Left lobe of liver (tissue), 2 donors: ENCODE measurements at places on chromosomes 16 and 17. TPM values are rescaled to one million over a fixed set of nuclear protein-coding genes. Genes with fewer than 3 reads are reported as not detected.

GRCh38 chr16:25041471-25041870, 26.3 kb upstream of the ARHGAP17 start:
- DNase-seq: no peak

GRCh38 chr17:30796016-30796415, 28.5 kb downstream of the CRLF3 start:
- DNase-seq: no peak

Gene KRT16
- not detected for total RNA-seq

Gene GPS2
- 21.2 TPM for total RNA-seq

Gene STH
- total RNA-seq: not detected

DNA sequence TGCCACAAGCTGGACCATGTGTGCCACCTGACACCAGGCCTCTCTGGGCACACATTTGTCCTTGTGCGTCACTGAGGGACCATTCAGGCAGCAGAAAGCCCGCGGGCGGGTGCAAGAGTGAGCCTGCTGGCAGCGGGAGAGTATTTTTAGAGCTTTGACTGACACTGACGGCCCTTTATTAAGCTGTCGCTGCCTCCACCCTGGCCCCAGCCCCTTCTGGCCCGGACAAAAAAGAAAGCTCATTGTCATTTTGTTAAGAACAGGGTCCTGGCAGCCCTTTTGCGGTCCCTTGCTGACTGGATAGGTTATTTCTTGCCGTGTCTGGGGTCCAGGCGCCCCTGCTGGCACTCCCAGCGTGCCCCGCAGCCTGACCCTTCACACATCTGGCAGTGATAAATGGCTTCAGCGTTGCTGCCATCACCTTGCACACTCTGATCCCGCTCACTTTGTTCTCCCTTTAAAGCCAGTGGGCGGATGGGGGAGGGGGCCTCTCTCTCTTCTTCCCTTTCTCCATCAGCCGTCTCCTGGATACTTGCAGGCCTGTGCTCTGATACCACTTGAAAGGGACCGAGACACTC, 78.4 kb upstream of the NKD1 start:
- no peak for DNase-seq

GRCh38 chr17:14903854-14904253, 361.3 kb downstream of the PMP22 start:
- no peak for DNase-seq

DNA sequence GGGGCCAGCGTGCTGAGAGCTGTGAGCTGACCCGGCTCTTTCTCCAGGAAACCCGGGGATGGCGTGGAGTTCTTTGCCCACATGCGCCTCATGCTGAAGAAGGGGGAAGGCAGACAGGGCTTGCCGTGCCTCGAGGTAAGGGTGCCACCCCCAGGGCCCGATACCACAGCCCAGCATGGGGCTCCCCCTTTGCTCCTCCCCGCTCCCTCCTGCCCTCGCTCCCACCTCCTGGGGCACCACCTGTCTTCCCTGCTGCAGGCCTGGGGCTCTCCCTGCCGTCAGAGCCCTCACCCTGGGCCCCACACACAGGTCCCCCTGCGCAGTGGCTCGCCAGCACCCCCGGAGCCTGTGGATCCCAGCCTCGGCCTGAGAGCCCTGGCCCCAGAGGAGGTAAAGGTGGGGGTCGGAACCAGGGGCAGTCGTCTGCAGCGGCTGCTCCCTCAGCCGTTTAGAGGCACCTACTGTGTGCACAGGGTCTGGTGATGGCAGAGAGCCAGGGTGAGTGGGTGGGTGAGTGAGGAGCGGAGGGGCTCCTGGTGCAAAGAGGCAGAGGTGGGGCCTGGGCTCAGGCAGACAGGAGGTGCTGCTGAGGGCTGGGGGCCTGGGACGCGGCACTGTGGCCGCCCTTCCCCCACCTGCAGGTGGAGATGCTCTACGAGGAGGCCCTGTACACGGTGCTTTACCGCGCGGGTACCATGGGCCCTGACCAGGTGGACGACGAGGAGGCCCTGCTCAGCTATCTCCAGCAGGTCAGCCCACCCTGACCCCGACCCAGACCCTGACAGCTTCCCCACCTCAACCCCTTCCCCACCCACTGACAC, 5.6 kb downstream of the BAIAP3 start:
- DNase-seq: no peak

GRCh38 chr17:38571833-38572668, 33.7 kb downstream of the SRCIN1 start:
- no peak for DNase-seq

DNA sequence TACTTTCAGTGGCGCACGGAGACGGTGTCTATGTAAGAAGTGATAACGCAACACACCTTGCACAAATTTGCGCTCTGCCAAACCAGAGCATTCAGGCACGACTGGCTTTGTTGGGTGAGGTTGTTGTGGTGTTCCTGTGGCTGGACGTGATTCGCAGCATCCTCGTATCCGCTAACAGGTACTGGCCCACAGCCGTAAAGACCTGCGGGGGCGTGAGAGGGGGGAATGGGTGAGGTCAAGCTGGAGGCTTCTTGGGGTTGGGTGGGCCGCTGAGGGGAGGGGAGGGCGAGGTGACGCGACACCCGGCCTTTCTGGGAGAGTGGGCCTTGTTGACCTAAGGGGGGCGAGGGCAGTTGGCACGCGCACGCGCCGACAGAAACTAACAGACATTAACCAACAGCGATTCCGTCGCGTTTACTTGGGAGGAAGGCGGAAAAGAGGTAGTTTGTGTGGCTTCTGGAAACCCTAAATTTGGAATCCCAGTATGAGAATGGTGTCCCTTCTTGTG, 510.9 kb downstream of the KCNJ18 start:
- DNase-seq: peak; percentile 32

Gene KDM8
- total RNA-seq: 73.7 TPM

DNA sequence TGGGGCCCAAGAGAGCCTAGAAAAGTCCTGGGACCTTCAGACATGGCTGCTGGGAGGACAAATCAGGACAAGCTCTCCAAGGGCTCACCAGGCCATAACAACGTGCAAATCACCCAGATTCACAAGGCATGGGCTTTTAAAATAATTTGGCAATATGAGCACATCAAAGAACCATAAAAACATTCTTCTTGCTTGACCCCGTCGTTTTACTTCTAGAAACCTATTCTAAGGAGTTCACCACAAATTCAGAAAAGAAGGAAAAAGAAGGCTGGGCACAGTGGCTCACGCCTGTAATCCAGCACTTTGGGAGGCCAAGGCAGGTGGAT, 12.1 kb upstream of the MT3 start:
- no peak for DNase-seq

Gene ABCA3
- total RNA-seq: 1.9 TPM

Gene FMNL1
- 3.4 TPM for total RNA-seq

- DNase-seq: no peak
Measured at GRCh38 chr17:75624021-75624420, 9.2 kb upstream of the SMIM5 start.

Gene KRTAP2-3
- not detected for total RNA-seq

DNA sequence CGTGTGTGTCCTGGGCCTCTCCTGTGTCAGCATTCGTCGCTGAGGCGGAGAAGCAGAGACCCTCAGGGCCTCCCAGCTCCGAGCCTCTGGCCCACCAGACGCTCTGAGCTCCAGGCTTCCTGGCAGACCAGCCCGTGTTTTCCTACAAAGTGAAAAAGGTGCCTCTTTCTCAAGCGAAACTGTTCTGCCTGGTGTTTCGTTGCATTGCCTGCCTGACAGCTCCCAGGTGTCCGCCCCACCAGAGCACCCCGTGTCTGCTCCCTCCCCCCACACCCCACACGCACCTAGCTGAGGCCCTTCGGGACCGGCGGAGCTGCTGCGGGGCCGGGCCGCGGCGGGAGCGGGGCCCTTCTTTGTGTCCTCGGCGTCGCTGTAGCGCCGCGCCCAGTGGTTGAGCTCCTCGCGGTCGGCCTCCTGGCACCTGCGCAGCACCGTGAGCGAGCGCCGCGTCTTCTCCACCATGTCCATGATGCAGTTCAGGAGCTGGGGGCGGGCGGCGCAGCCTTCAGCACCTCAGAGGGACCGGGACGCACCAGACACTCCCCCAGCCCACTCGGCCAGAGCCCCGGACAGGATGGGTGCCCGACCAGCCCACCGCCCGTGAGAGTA, 14.7 kb upstream of the PABPN1L start:
- peak; percentile 65 for DNase-seq

Gene TANGO6
- total RNA-seq: 12.2 TPM

Gene NEUROD2
- not detected for total RNA-seq

Gene SEPTIN12
- not detected for total RNA-seq

GRCh38 chr16:65414284-65414984, 292.6 kb upstream of the CDH11 start:
- DNase-seq: no peak

Gene KRT12
- total RNA-seq: not detected

DNA sequence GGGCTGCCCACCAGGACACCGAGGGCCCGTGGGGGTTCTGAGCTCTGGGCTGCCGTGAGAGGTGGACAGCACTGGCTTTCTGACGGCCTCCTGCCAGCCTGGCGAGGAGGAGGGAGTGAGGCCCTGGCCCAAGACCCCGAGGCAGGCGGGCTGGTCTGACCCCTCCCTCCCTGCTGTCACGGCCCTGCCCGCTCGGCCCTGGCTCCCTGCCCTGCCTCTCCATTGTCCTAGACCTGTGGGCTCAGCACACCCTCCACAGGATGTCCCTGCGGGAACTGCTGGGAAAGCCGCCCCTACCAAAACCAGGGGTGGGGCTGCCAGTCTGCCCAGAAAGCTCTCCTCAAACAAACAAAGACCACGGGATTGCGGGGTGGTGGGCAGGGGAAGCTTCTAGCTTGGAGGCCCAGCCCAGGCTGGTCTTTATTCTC, 20.7 kb downstream of the SPNS2 start:
- DNase-seq: peak; percentile 52

DNA sequence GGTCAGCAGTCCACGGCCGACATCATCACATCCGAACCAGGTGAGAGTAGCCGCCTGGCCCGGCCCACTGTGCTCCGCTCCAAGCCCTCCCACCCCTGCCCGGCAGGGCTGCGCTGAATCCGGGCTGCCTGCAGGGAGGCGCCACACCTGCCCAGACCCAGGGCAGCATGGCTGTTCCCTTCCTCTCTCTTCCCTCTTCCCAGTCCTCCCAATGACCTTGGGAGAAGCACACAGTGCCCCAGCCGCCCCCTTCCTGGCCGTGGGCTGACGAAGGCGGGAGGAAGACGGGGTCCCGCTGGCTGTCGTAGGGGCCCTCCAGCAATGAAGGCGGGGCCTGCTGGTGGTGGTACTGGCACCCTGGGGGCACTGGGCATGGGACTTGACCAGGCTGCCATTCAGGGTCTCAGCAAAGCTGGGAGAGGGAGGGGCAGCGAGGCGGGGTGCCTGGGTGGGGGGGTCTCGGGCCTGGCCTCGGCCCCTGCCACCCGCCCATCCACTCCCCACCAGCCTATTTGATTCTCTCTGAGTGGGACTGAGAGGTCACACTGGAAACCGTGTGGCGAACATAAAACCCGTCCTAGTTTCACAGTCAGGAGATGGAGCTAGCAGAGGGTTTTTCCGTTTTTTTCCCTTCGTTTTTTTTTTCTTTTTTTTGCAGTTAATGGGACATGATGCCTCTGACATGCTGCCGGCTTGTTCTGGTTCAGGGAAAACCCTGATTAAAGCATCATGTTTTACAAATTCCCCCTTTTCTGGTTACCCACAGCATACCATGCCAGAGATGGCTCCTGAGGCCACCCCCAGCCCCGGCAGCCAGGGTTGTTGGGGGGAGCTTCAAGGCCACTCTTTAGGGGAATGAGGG, 50.6 kb downstream of the BAHCC1 start:
- DNase-seq: no peak

GRCh38 chr17:50186661-50187393, 14.6 kb downstream of the COL1A1 start:
- DNase-seq: no peak

Gene BAHCC1
- total RNA-seq: 8.0 TPM

DNA sequence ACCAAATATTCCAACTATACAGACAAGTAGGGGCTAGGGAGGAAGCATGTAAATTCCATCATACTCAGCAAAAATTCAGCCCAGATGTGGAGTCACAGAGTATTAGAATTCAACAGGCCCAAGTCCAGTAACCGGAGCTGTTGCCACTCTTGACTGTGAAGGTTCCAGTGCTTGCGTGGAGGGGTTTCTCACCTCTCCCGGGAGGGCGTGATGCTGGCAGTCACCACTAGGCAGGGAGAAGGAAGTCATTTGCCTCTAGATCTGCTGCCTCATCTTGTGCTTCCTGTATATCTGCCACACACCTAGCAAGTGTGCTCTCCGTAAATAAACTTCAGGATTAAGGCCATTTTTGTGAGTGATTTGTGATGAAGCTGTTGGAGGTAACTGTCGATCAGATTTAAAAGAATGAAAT, 1.0 kb upstream of the CKLF start:
- DNase-seq: no peak

Gene FAM20A
- 52.4 TPM for total RNA-seq

DNA sequence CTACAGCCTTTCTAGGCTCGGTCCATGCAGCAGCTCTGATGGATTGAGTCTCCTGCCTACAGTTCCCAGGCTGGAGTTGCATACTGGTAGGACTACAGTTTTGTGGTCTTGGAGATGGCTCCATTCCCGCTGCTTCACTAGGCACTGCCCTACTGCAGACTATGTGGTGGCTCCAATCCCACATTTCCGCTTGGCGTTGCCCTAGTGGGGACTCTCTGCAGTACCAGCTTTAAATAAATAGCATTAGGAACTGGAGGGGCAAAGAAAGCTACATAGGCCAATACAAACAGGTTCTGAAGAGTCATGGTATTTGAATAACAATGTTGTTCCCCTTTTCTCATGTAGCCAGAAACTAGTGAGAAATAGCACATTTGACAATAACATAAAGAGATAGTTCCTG, 5.4 kb upstream of the GOSR2 start:
- no peak for DNase-seq

Gene PFAS
- total RNA-seq: 18.9 TPM

GRCh38 chr17:50261051-50261915, 13.0 kb upstream of the TMEM92 start:
- DNase-seq: no peak

Gene PARD6A
- 3.4 TPM for total RNA-seq

DNA sequence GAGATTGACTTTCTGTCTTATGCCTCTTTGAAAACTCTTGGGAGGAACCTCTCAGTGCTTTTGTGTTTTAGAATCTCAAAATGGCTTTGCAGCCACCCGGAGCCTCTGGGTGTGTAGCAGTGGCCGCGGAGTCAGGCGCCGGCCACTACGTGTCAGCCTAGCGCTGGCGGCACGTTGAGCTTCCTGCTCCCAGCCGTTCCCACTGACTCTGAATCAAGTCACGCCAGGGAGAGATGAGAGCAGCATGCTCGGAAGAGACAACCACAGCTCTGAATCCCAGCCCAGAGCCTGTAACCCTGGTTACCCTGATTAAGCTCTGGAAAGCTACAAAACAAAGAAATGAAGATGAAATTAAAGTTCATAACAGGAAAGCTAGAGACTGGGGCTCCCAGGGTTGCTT, 97.4 kb upstream of the CACNG5 start:
- DNase-seq: no peak
